ENCODE measurements at places on chromosomes 1 and 21.

DNA sequence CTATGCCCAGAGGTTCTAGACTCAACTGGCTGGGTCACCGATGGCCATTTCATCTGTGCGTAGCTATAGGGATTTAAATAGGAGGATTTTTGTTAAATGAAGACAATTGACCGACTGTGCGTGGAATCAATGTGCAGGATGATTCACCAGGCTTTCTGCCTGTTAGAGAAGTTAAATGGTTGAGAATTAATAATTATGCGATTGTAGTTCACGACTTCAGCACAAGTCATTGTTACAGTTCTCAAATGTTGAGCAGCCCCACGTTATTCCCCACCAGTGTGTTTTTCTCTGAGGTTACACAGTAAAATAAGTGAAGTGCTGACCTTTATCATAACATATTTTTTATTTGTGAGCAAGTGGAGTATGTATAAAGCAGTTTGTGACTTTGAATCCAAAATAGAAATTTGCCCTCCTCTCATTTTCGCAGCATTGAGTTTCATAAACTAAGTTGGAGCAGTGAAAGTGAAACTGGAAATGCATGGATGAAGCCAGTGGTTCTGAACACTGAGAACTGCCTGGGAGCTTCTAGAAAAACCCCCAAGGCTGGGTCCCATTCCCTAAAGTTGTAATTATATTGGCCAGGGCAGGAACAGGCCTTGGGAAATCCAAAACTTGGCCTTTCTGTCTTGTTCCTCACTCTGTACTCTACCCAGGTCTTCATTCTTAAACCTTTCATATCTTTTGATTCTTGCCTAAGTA, 102.6 kb downstream of the GALNT2 start:
- DNase-seq: no peak

DNA sequence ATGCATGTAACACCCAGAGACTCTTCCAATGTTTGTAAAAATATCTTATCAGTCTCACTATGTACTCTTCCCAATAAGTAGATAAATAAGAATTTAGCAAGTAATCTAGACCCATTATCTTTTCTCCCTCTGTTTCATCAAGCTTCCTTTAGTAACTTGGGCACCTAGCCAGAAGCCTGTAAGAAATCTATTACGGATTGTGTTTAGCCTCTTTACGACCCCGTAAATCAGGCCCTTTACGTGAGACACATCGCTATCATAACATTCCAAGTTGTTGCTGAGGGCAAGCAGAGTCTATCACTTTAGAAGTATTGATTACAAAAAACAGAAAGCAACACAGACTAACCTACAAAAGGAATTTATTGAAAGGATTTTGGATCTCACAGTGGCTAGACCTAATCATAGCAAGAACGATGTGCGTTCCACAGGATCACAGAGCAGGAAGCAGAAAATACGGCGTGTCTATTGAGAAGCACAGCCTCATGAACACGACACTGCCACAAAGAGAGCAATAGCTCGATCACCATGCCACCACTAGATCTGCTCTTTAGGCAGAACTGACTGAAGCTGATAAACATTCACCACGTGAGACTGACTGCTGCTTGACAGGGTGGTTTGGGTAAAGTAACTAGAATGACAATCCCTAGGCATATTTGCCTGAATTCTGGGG, 922.1 kb downstream of the AMY1C start:
- no peak for DNase-seq

DNA sequence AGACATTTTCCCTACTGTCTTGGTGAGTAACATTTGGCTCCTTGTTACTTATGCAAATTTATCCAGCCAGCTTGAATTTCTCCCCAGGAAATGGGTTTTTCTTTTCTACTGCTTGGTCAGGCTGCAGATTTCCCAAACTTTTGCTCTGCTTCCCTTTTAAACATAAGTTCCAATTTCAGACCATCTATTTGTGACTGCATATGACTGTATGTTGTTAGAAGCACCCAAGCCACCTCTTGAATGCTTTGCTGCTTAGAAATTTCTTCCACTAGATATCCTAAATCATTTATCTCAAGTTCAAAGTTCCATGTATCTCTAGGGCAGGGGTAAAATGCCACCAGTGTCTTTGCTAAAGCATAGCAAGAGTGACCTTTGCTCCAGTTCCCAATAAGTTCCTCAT, 32.3 kb upstream of the CITED4 start:
- DNase-seq: no peak

GRCh38 chr1:107318932-107319331, 178.1 kb downstream of the NTNG1 start:
- DNase-seq: no peak

DNA sequence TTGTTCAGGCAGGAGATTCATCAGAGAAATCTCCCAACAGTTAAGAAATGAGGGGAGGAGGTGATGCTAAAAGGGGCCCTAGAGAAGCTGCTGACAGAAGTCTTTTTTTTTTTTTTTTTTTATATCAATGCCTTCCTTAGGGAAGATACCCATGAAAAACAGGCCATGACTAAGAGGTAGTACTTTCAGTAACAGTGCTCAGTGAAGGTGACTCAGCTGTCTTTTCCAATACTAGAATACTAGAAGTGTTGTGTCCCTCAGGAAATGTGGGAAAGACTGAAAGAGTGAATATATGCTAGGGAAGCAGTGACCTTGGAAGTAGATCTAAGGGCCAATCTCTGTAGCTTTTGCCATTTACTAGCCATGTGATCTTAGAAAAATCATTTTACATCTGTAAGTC, 52.4 kb upstream of the SLFNL1 start:
- no peak for DNase-seq

- no peak for DNase-seq
Observed at GRCh38 chr1:192747943-192748342, 60.9 kb upstream of the RGS2 start.

- no peak for DNase-seq
Observed at GRCh38 chr1:95127380-95127779, 10.2 kb downstream of the TLCD4 start.

GRCh38 chr1:208101661-208102431, 142.3 kb downstream of the PLXNA2 start:
- DNase-seq: no peak

DNA sequence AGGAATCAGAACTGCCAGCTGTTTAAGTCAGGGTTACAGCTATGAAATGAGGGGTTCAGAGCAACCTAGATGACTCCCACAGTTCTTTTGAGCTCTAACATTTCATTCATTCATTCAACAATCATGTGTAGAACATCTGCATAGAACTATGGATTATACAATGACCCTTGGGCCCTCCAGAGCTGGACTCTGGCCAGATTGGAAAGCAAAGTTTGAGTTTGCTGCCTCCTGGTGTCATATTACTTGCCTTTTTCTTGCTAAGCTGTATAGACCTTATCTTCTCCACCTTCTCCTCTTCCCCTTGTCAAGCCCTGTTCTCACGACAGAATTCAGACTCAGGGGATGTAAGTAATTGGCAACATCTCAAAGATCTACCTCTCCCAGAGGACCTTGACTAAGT, 4.0 kb downstream of the CASQ2 start:
- no peak for DNase-seq

DNA sequence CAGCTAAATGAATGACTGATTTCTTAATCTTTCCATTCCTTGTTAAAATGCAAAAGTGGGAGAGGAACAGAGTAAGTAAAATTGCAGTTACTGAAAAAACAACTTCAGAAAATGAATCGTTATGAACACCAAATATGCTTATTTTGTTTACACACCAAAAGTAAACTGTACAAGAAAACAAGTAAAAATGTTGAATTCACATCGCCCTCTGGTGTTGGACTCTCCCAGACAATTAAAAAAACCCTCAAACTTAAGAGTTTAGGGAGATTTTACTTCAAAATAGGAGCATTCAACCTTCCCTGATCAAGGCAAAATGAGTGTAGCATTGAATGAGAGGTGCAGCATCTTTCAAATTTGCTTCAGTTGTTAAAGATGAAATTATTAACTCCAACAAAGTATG, 19.4 kb upstream of the ESRRG start:
- DNase-seq: no peak

DNA sequence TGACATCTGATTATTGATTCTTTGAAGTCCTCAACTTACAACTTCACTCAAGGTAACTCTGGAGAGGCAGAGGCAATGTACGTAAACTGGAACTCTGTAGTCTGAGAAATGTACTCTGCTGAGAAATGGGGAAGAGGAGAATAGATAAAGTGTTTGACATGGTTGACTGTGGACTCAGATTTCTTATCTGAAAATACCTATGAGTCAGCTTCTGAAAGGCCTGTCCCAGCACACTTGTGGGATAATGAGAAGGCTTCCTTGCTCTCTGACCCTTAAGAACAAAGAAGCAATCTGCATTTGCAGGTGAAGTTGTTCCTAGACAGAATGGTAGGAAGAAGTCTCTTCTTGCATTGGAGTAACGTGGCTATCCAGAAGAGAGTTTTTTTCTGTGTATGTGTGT, 1573.5 kb downstream of the BRINP3 start:
- no peak for DNase-seq

GRCh38 chr1:245776139-245776538, 621.4 kb downstream of the KIF26B start:
- no peak for DNase-seq

- no peak for DNase-seq
Observed at GRCh38 chr21:36122977-36123376, 11.9 kb upstream of the CBR3 start.

DNA sequence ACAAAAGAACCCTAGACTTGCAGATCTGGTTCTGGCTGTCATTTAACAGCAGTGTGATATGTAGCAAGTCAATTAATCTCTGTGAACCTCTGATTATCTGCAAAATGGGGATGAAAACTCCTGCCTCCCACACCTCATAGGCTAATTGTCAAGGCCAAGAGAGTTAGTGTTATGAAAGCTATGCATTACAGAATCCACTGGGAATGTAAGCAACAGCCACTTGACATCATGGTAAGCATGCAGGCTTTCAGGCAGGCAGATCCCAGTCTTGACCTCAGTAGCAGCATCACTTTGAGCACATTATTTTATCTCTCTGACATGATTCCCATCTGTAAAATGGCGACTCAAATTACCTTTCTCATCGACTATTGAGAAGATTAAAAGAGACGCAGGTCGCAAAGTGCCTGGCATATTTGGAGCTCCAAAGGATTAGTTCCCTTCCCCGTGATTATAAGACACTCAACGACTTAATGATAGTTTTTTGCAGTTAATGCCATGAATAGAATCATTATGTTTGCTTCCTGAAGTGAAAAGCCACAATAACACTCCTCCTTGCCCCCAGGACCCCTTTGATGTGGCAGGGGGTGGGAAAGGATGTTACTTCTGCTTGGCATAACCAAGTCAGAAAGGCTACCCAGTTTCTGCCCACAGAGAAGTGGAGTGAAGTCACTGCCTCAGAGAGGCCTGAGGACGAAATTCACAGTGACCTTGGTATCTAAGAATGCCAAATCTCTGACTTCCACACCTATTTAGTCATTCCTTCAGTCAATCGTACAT, 273.0 kb upstream of the NFIA start:
- DNase-seq: no peak

DNA sequence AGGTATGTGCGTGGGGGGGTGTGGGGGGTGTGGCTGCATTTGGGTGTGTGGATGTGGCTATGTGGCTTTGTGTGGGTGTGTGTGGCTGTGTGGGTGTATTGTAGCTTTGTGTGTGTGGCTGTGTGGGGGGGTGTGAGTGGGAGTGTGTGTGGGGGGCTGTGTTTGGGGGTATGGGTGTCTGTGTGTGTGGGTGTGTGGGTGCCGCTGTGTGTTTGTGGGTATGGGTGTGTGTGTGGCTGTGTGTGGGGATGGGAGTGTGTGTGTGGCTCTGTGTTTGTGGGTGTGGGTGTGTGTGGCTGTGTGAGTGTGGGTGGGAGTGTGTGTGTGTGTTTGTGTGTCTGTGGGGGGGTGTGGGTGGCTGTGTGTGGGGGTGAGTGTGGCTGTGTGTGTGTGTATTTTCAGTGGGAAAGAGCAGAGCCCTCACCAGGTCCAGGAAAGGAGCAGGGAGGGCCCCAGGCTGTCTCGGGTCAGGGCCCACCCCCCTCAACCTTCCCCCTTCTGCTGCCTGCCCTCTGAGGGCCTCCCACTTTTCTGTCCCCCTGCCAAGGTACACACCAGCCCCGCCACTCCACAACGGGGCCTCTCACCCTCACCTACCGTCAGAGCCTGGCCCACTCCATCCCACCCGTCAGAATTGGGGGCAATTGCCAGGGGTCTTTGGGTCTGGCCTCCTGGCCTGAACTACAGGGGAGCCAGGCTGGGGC, 1.9 kb upstream of the COL8A2 start:
- no peak for DNase-seq

- DNase-seq: no peak
Observed at GRCh38 chr1:231248778-231249177, 7.8 kb downstream of the GNPAT start.

DNA sequence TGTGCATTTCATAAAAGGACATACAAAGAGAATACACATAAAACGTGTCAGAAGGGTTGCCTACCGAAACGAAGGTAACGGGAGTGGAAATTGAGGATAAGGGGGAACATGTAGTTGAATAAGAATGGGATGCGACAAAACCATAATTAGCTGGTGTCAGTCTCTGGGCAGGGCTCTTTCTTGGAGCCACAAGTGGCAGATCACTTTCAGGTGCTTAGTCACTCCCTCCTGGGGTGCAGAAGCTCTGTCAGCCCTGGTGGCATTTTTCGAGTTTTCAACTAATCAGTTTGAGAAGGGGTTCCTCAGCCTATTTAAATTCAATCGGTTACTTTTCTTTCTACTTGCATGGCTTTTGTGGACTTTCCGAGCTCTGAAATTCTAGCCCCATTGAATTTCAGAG, 133.9 kb upstream of the IGSF21 start:
- no peak for DNase-seq

DNA sequence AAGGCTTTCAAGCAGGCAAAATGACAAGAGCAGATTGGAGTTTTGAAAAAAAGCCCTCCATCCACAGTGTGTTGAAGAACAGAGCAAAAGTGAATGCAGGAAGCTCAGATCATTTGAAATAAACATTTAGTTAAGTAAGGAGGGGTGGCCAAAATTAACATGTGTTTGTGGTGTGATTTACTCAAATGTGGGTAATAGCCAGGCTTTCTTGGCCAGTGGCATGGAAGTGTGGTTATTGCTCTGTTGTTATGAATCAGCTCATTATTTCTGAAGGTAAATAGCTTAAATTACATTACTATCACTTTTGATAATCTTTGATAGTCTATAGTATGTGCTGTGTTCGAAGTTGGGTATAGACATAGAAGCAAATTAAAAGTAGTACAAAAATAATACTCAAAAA, 485.9 kb downstream of the LMO4 start:
- DNase-seq: no peak

GRCh38 chr1:182261655-182262054, 129.9 kb downstream of the GLUL start:
- DNase-seq: no peak

Data from left ventricle myocardium inferior (tissue), 1 donor.